Hematopoietic multipotent progenitor cell treated with erythropoietin and hydrocortisone succinate and interleukin-3 and kit ligand, for 6 days (in vitro differentiated cells): ENCODE measurements at places on chromosomes 7 and 10.

DNA sequence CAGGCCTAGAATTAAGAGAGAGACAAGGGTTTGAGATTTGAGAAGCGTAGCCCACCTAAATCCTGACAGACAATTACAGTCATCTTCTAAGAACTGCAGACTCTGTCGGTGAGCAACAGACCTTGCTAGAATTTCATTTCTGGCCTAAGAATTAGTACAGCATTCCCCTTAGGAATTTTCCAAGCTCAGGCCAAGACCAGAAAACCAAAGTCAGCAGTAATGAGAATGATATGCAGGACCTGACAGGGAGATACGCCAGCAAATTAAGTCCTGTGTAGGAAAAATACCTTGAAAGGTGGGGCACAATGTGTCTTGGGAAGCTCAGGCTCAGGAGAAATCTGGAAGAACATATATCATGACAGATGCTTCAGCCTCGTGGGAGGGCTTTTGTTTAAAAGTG is 52.7 kb upstream of the HERPUD2 start:
- no peak for DNase-seq

DNA sequence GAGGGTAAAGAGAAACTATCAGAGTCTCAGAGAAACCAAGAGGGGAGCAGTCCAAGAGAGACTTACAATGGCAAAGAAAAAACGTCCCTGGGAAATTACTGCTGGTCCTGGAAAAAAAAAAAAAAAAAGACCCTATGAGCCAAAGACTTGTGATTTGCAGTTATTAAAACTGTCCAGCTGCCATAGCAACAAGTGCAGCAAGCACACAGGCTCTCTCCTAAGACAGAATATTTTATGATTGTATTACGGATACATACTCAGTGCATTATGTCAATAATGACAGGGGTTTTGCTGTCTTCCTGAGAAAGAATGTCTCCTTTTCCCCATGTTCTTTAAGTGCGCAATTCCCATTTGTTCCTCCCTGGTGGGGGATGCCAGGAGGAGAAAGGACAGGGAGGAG is 178.5 kb downstream of the GPAM start:
- no peak for DNase-seq

DNA sequence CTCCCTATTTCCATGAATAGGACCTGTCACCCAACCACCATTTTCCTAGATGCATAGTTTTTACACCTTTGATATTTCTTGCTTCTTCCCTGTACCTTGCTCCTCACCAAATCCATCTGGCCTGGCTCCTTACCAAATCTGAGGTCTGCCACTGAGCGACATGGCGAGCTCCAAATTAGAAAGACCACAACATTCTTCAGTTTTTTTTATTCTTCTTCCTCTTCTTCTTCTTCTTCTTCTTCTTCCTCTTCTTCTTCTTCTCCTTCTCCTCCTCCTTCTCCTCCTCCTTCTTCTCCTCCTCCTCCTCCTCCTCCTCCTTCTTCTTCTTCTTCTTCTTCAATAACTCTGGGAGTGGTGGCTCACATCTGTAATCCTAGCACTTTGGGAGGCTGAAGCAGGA is 7.1 kb downstream of the CPED1 start:
- no peak for DNase-seq

GRCh38 chr10:42618424-42618823 is 19.9 kb downstream of the ZNF33B start:
- DNase-seq: no peak

GRCh38 chr10:3401491-3401938 is 228.9 kb upstream of the PITRM1 start:
- no peak for DNase-seq

- DNase-seq: no peak
Measured at GRCh38 chr7:139571190-139571589, 47.7 kb downstream of the CLEC2L start.

GRCh38 chr7:150337179-150337578 is 4.2 kb downstream of the RARRES2 start:
- no peak for DNase-seq

DNA sequence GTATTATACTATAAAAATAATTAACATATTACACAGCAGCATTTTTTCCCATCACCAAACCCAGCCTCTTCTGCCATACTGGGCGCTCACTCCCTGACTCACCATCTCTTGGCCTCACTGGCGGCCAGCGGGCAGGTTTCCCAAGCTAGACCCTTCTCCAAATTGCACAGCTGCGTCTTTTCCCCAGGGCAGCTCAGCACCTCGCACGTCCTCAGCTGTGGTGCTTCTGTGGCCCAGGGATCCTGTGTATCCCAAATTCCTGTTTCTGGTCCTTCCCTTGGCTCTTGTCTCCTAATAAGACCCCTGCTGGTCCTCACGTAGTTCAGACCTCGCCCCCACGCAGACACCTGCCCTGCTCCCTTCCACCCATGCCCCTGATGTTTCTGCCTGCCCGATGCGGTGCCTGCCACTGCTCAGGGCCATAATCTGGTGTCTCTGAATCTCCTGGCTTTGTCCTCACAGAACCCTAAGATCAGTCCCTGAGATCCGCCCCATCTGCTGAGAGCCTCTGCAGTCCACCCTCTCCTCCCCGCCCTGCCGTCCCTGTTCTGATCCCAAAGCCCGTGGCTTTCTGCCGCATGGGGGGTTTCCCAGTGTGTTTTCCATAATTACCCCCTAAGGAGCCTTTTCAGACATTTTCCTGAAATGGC is 290.1 kb downstream of the TCERG1L start:
- no peak for DNase-seq

- no peak for DNase-seq
Measured at GRCh38 chr10:53463539-53463938, 691.0 kb upstream of the MBL2 start.

DNA sequence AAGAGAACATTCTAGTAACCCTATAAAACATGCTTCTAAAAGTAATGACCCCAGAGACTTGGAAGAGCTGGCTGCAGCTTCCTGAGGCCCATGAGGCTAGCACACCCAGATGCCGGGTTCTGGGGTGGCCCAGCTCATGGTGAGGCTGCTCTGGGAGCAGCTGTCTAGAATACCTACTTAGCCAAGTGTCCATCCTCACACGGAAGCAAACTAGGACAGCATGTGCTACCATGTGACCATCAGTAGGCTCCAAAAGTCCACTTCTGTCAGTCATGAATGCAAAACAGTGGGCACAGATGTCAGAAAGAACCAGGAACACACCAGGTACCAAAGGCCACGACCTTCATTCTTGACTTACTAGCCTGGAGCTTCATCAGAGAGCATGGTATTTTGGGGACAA is 32.4 kb downstream of the CTBP2 start:
- DNase-seq: no peak

DNA sequence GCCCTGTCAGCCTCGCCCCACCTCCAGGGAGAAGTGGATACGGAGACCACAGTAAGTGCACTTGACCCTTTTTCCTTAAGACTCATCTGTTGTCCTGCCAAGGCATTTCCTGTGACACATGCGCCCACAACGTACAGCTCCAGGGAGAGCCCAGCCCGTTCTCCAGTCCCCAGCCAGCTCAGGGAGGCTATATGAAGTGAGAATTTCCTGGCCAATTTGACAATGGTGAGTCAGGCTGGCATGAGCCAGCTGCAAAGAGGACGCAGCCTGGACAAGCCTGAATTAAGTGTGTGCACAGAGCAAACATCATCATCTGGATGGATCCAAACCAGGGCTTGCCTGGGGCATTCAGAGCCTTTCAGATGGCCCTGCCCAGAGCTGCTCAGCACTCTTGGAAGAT is 244.8 kb downstream of the KCNMA1 start:
- DNase-seq: no peak

DNA sequence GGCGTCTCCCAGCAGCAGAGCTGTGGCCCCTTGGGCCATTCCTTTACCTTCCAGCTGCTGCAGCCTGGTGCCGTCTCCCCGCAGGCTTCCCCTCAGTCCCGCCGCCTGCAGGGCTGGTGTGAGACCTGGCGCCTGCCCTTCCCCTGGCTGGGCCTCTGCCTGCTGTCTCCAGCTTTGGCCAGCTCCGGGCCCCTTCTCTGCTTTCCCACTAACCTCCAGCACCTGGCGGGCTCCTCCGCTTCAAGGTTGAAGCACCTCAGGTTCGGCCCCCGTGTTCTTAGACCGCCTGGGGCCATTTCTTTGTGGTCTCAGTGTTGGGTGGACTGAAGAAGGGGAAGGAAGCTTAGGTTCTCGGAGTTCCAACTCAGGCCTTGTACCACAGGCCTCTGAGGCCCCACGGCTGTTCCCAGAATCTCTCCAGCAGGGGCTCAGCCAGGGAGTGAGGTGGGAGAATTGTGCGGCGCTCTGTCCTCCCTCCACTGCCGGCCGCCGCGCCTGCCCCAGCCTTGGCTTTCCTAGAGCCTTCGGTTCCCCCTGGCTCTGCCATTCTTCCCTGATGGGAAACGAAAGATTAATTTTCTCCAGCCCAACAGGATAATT is 30.3 kb downstream of the GBX1 start:
- no peak for DNase-seq

DNA sequence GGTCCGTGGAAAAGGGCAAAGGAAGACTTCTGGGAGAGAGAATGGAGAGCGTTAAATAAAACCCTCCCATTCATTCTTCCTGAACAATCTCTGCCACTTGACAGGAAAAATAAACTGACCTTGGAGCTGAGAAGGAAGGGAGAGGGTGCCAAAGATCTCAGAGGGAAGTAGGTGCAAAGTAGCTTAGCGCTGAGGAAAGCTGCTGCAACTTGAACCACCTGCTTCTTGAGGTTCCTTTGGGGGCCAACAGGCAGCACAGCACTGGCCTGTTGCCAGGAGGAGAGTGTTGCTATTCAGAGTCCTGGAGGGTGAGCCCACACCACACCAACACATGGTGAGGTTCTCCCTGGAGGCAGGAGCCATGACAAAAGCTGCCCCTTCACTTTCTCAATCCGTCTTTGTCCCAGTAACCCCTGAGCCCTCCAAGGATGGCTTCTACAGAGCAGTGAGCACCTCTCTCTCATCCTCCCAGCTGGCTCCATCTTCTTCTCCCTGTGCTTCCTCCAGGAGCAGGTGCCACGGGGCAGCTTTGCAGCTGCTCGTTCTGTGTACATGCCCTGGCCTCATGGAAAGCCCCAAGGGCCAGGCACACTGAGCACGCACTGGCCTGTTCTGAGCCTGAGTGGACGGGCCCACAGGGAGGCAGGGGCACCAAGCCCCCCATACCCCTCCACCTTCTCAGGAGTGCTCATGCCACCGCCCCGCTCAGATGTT is 101.3 kb downstream of the STRA8 start:
- no peak for DNase-seq

- DNase-seq: peak; percentile 38
Measured at GRCh38 chr7:116499168-116500077, at the start of gene CAV2. CAV2 (plus strand) TSS chr7:116499738; CDS start chr7:116499782, 44 bp downstream.

DNA sequence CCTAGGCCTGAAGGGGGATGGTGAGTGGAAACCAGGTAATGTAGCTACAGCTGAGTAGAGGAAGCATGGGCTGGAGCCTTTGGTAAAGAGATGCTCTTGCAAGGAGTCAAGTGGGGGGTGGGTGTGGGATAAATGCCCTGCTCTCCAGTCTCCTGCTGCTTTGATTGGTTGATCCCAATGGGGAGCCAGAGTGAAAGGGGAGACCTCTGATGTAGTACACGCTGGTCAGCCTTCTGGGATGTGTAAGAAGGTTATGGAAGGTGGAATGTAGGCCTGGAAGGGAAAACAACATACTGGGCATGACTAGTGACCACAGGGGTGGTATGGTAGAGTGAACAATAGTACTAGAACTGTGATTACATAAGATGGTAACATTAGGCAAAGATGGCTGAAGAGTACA is 44.3 kb downstream of the TET1 start:
- no peak for DNase-seq

DNA sequence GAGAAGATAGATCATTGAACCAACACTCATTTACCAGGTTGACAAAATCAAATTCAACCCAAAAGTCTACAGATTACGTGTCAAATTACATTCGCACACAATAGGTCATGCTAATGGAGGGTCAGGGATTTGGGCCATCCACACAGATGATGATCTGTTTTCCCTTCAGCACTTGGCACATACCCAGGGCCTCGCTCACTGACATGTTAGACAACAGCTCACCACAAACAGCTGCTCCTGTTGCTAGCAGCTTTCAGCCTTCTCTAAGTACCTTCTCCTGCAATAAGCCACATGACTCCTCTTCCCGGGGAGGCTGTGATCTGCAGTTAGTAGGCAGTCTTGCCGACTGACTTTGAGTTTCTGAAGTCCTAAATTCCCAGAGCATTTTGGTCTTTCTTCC is 18.4 kb downstream of the NKX2-3 start:
- DNase-seq: peak; percentile 46
